ENCODE measurements at places on chromosomes 16 and 17. TPM values are rescaled to one million over a fixed set of nuclear protein-coding genes. Genes with fewer than 3 reads are reported as not detected.

DNA sequence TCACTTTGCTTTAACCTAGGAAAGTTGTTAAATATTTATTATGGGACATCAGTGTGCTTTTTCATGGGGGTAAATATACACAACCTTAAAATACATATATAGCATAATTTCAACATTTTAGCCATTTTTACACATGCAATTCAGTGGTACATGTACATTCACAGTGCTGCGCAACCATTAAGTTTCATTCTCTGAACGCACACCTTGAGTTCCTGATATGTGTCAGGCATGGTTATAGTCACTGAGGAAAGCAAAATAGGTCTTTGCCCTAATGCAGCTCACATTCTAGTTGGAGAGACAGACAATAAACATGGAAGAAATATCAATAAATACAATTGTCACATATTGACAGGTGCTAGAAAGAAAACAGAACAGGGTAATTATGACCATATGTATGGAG, 12.8 kb upstream of the CNEP1R1 start:
- peaks cover 6% of the 10 kb centered on the region for H3K36me3 ChIP-seq
- H3K27ac ChIP-seq: no peak overlapping the region
- H3K4me3 ChIP-seq: no peak overlapping the region
- peaks cover 18% of the 10 kb centered on the region for H3K4me1 ChIP-seq
- no peak for DNase-seq

- no peak for DNase-seq
- H3K36me3 ChIP-seq: no peaks in the 10 kb centered on the region
- no peaks in the 10 kb centered on the region for H3K27me3 ChIP-seq
- H3K4me3 ChIP-seq: no peak overlapping the region
Measured at GRCh38 chr17:79136596-79136995, 62.0 kb downstream of the ENGASE start.

DNA sequence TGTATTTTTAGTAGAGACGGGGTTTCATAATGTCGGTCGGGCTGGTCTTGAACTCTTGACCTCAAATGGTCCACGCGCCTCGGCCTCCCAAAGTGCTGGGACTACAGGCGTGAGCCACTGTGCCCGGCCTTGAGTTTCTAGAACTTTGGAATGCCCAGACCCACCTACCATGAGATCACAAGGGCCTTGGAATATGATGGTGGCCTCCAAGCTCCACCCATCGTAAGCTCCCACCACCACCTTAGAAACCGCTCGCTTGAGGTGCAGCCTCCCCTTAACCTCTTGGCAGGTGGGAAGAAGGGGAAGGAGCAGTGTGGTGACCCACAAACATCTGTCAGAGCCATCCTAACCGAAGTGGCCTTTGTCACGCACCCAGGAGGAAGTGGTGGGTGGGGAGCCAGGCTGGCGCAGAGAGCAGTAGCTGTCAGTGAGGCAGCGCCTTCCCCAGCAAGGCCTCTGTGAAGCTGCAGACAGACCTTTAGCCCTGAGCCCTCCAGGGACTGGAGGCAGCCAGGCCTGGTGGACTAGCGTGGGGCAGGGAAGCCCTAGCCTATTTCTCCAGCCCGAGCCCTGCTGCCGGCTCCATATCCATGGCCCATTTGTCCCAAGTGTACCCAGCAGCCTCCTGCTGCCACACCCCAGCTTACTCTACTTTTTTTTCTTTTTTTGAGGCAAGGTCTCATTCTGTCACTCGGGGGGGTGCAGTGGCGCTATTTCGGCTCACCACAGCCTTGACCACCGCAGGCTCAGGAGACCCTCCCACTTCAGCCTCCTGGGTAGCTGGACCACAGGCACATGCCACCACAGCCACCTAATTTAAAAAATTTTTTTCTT, 13.1 kb upstream of the SEPHS2 start:
- H3K4me1 ChIP-seq: no peaks in the 10 kb centered on the region
- no peaks in the 10 kb centered on the region for H3K36me3 ChIP-seq
- H3K4me3 ChIP-seq: no peak overlapping the region
- no peak overlapping the region for H3K27ac ChIP-seq

OR4D1 gene
- total RNA-seq: 0.17 TPM

ABCA9 gene
- total RNA-seq: not detected
